ENCODE measurements at places on chromosomes 13 and 19. TPM values are rescaled to one million over a fixed set of nuclear protein-coding genes. Genes with fewer than 3 reads are reported as not detected.

DNA sequence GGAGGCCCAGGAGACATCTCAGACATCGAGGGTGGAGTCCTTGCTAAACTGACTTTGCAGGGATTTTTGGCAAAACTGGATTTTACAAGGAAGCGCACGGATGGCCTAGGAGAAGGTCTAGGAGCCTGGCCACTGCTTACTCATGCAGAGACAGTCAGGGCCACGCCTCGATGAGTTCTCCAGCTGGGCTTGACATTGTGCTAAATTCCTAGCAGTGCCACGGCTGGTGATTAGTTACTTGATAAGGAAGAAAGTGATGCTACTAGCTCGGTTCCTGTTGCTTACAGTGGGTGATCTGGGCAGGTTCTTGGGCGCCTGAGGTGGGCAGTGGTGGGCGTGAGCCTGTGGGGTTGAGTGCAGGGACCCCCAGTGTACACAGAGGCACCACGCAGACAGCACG lies 143.4 kb downstream of the SOX1 start:
- H3K27me3 ChIP-seq = no peaks in the 10 kb centered on the region
- H3K4me1 ChIP-seq = no peaks in the 10 kb centered on the region
- no peak overlapping the region for H3K27ac ChIP-seq
- no peaks in the 10 kb centered on the region for H3K36me3 ChIP-seq
- DNase-seq = no peak
- H3K4me3 ChIP-seq = no peak overlapping the region

Gene IL12RB1
- 1.6 TPM for total RNA-seq

DNA sequence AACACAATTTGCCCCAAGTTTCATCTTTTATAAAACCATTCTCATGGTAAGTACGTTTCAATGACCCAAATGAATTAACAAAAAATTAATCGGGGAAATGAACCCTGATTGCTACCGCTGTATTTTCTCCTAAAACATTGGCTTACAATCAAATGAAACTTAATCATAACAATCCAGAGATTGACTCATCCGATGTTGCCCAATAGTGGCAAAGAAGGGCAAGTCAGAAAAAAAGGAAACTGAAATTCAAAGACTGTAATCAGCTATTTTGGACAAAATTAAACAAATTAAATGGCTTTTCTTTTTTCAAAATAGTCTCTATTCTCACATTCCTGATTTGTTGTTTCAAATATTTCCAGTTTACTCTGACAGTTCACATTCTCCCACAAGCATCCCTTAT lies 3.9 kb upstream of the ACOD1 start:
- DNase-seq = no peak
- H3K27me3 ChIP-seq = no peaks in the 10 kb centered on the region
- H3K4me3 ChIP-seq = no peak overlapping the region
- no peaks in the 10 kb centered on the region for H3K4me1 ChIP-seq
- H3K27ac ChIP-seq = no peak overlapping the region

Gene ZNF708
- total RNA-seq = 11.5 TPM

GRCh38 chr19:10018263-10018662 lies 5.0 kb downstream of the RDH8 start:
- H3K27me3 ChIP-seq = no peaks in the 10 kb centered on the region
- no peak overlapping the region for H3K4me3 ChIP-seq
- H3K27ac ChIP-seq = no peak overlapping the region

GRCh38 chr13:30341815-30342570 lies 34.6 kb upstream of the KATNAL1 start:
- peaks cover 37% of the 10 kb centered on the region for H3K4me1 ChIP-seq
- peak; percentile 61 for DNase-seq
